ENCODE measurements at places on chromosomes 1 and 21.

DNA sequence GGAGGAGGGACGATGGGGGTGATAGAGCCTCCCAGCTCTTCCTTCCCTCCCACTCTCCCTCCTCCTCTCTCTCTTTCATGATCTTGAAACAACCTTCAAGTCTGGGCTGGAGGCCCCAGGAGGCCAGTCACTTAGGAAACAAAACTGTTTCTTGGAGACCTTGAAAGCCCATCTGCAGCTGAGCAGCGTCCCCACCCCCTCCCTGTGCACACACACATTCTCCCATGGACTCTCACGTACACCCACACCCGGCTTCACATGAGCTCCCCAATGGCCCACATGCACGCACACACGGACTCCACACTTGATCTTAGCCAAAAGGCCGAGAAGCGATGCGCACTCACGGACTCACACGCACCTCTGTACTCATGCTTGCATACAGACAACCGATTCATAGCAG lies 3.2 kb upstream of the ATP1A2 start:
- no peak for DNase-seq

DNA sequence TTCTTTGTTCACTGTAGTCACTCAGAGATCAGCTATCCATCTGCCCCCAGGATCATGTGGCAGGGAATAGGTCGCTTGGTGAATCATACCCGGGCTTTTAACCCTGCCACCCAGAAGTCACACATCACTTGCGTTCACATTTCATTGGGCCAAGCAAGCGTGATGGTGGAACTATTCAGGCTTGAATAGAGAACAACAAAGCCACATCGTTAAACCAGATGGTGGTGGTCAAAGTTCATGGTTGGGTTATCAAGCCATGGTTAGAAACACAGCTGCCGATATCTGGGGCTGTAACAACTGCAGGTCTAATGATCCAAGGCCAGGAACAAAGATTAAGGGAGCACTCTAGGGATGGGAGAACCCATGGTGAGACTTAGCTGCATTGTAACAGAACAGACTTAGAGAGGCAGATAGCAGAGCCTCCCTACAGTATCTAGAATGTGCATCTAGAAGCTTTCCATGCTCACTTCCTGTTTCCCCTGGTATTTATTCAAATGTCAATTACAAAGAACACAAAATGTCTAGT lies 40.0 kb upstream of the PTPRC start:
- no peak for DNase-seq

GRCh38 chr1:203306965-203307541 lies 1.7 kb downstream of the BTG2 start:
- DNase-seq = no peak

DNA sequence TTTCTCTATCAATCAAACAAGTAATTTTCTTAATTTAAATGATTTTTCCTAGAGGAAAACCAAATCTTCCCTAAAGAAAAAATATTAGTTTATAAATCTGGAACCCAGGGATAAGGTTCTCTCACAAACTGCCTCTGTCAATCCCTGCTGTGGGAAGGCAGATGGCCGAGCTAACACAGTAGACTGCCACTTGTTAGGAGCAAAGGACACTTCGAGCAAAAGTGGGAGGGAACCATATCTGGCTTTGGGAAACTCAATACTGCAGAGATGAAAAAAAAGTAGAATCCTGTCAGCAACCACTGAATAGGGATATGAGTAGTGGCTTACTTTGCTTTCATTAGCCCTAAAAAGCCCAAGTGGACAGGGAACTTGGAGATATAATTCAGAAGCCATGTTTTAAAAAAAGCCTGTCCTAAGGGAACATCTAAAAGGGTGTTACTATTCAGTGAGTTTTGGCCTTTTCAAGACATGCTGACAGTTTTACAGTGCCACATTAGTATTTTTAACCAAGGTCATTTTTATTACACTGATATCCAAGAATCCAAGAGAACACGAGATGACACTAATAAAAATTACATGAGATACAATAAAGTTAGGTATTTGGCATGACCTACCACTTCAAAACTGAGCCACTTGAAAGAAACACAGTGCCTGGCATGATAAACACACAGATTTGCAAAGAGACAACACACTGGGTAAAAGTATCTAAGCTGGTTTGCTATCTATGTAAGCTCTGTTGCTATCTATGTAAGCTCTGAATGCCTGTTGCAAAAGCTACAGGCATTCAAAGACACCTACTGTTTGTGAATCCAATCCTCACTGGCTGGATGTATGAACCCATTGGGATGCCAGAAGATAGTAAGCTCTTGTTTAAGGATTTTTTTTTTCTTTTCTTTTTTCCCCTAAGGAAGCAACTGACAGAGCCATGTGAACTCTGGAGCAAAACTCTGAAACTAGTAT lies 21.4 kb downstream of the TEX38 start:
- DNase-seq = no peak

Measured in gastrocnemius medialis (tissue), 4 donors.